Daoy (cell line): ENCODE measurements at places on chromosomes 13 and 19. TPM values are rescaled to one million over a fixed set of nuclear protein-coding genes. Genes with fewer than 3 reads are reported as not detected.

ZNF749 gene
- total RNA-seq = 11.2 and 16.2 TPM in 2 replicates

HS6ST3 gene
- 1.6 and 1.7 TPM in 2 replicates for total RNA-seq

ZNF708 gene
- total RNA-seq = 3.9 and 5.3 TPM in 2 replicates

LGALS14 gene
- total RNA-seq = not detected in 2 replicates

PCDH9 gene
- total RNA-seq = under 0.01 and 0.06 TPM in 2 replicates

SHISA2 gene
- total RNA-seq = 100 and 138 TPM in 2 replicates

TTC9B gene
- total RNA-seq = not detected in 2 replicates

CD209 gene
- not detected in 2 replicates for total RNA-seq

SELENOV gene
- 0.57 and 6.3 TPM in 2 replicates for total RNA-seq

CRB3 gene
- total RNA-seq = not detected in 2 replicates

PLEKHJ1 gene
- total RNA-seq = 70.9 and 101 TPM in 2 replicates

KCNK6 gene
- 5.2 and 5.9 TPM in 2 replicates for total RNA-seq

NKPD1 gene
- 0.11 and 1.4 TPM in 2 replicates for total RNA-seq

GRIN3B gene
- total RNA-seq = not detected in 2 replicates

CYP2A7 gene
- total RNA-seq = not detected in 2 replicates

SCEL gene
- 0.29 TPM in 1 of 2 replicates, not detected in the other for total RNA-seq

SPIB gene
- not detected in 2 replicates for total RNA-seq

THOP1 gene
- 240 and 251 TPM in 2 replicates for total RNA-seq

NLRP5 gene
- total RNA-seq = 4.9 and 5.1 TPM in 2 replicates

ERICH6B gene
- total RNA-seq = not detected in 2 replicates

APOC4 gene
- not detected in 2 replicates for total RNA-seq

LSR gene
- 21.1 and 32.9 TPM in 2 replicates for total RNA-seq

NTF4 gene
- not detected in 2 replicates for total RNA-seq

KLK10 gene
- total RNA-seq = 0.63 TPM in 1 of 2 replicates, not detected in the other

KCTD4 gene
- total RNA-seq = not detected in 2 replicates

ZNF730 gene
- total RNA-seq = 2.0 and 4.2 TPM in 2 replicates

ZNF99 gene
- not detected in 2 replicates for total RNA-seq

ZNF345 gene
- 0.24 and 2.5 TPM in 2 replicates for total RNA-seq

OR7C1 gene
- not detected in 2 replicates for total RNA-seq

ZNF653 gene
- 6.3 and 10.3 TPM in 2 replicates for total RNA-seq

HOMER3 gene
- 30.8 and 32.9 TPM in 2 replicates for total RNA-seq

MEIOSIN gene
- total RNA-seq = not detected in 2 replicates

KLK7 gene
- total RNA-seq = not detected in 2 replicates

OR10H1 gene
- not detected in 2 replicates for total RNA-seq

SWSAP1 gene
- 0.57 and 1.4 TPM in 2 replicates for total RNA-seq

CPAMD8 gene
- not detected in 2 replicates for total RNA-seq

VAV1 gene
- 0.40 and 1.7 TPM in 2 replicates for total RNA-seq

DBP gene
- total RNA-seq = 3.0 and 10.0 TPM in 2 replicates

IQCN gene
- 0.74 and 12.6 TPM in 2 replicates for total RNA-seq

TNNI3 gene
- 0.80 TPM in 1 of 2 replicates, not detected in the other for total RNA-seq

IGSF23 gene
- not detected in 2 replicates for total RNA-seq

ZNF724 gene
- 9.8 and 22.1 TPM in 2 replicates for total RNA-seq

DIRAS1 gene
- 0.63 and 1.5 TPM in 2 replicates for total RNA-seq

KL gene
- total RNA-seq = not detected in 2 replicates

DIS3 gene
- total RNA-seq = 36.7 and 51.2 TPM in 2 replicates
